ENCODE measurements at places on chromosomes 2 and 18. TPM values are rescaled to one million over a fixed set of nuclear protein-coding genes. Genes with fewer than 3 reads are reported as not detected.

DNA sequence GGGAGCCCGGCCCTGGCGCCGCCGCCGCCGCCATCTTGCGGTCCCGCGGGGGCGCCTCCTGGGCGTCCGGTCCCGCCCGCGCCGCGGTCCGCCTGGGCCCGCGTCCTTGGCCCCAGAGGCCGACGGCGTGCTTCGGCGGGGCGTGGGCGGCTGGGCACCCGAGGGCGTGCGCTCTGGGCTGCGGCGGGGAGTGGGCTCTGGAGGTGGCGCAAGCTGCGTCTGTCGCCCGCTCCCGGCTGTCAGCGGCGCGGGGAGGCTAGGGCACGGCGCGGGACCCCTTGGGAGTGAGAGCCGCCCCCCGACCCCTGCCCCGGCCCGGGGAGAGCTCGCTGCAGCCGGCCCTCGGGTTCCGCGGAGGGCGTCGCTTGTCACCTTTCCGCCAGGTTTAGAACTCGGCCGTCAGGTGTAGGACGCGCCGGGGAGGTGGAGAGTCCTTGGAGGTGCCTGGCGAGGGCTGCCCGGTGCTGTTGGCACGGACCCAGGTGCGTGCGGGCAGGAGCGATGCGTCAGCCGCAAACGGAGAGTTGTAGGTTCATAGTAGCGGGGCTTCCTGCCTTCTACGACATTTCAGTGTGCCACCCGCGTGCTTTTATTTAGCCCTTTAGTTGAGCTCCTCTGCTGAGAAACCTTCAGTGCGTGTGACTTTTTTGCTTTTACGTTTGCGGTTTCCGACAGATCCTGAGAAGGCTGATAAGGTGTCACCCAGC lies 921 bp downstream of the VAPA start:
- peak; percentile 62 for DNase-seq

- no peak for DNase-seq
These were observed 133.0 kb upstream of the SLC14A2 start for GRCh38 chr18:45482286-45482685.

DNA sequence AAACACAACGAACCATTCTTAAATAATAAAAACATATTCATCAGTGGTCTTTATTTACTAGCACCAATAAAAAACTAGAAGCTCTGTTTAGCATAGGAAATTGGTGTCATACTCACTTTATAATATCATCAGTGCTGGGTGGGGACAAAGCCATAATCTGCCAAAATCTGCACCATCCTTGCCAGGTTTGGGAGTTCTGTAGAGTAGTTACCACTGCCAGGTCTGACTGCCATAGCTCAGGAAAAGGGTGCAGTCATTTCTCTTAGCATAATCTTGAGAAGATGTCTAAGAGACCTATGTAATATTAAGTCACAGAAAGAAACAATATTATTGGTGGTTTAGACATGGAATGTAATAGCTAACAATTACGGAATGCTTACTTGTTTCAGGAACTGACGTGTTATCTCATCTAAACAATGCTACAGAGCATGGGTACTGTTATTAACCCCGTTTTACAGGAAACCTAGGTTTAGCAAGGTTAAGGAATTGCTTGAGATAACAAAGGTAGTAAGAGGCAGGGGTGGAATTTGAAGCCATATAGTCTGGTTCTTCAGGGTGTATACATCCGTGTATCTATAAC lies 1.6 kb upstream of the MARCHF7 start:
- DNase-seq = no peak

GRCh38 chr2:53091183-53091582 lies 676.4 kb upstream of the CHAC2 start:
- DNase-seq = no peak

DNA sequence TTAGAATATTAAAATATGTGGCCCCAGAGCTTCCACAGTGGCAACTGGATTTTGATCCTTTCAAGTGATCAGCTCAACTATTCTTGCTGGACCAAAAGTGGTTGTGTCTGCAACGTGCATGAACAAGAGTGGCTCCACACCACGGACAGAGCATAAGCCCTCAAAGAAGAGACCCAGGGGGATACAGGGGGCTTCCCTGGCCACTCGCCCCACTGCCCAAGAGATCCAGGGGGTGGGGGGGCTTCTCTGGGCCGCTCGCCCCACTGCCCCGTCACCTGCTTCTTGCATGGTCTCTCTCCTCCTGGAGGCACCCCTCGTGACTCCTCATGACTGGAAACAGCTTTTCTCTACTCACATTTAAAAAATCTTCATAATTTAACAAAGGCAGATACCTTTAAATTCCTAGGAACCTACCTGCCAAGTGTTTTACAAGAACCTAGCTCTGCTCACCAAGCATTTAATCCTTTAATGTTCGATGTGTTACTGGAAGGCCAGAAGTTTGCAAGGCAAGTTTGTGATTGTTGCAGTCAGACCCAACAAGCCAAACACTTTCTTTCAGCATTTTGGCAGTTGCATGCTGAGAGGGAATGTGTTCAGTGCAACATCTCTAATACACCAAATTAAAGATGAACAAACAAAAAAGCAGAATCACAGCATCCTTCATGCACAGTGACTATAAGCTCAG lies 174.3 kb downstream of the BCL2 start:
- no peak for DNase-seq

DNA sequence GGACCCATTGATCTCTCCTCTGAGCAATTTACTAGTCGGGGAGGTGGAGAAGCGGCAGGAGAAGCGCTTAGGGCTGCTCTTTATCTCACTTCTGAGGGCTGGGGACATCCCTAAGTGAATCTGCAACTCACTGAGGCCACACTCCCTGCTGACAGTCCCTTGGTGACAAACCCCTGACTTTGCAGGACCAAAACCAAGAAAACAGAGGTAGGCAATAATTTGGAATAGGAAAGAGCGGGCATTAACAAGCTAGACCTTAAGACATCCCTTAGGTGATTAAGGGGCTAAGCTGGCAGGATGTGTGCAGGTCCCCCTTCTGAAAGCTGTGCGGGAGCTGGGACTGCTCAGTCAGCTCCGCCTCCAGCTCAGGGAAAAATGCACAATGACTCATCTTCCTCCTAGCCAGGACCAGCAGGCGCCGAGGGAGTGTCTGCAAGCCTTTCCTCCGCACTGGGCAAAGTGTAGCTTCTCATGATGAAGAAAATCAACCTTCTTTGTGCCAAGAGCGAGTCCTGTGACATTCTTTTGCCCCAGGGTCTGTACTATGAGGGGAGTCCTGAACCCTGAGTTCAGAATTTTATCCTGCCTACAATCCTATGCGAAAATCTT lies 63.3 kb downstream of the BOD1L2 start:
- DNase-seq = no peak

GRCh38 chr18:10687161-10687925 lies 161.5 kb downstream of the NAPG start:
- DNase-seq = no peak

GRCh38 chr2:144621266-144621665 lies 101.3 kb upstream of the ZEB2 start:
- no peak for DNase-seq

GRCh38 chr2:228433721-228434120 lies 252.2 kb upstream of the SPHKAP start:
- DNase-seq = no peak

DNA sequence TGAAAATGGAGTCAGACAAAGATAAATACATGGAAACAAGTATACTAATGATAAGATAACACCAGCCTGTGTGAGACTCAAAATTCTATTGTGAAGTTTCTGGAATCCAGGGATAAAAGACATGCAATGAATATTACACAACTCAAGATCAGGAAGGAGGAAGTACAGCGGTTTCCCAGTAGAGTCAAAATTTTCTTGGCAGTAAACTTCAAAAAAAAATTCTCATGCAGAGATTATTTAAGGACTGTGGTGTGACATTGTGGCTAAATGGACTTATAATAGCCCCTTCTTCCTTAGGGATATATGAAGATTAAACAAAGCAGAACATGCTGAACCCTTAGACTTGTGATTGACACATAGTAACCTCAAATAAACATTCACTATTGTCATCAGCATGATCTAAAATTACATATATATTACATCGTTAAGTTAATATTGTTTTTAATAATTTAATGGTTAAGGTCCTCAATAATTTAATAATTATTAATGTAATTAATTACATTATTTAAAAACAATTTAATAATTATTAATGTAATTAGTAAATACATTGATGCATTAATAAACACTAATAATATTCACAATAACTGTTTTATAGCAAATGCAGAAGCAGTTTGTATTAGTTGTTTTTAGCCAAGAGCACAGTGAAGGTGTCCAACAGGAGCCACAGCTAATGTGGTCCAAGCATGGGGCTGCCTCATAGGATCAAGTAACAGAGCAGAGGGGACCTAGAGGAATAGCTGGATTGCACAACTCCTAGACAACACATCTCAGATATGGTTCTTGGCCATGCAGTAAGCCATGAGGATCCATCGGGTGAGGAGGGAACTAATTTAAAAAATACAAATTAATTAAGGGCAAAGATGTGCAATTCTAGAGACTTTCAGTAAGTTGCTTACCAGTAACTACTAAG lies 77.3 kb downstream of the POLE4 start:
- DNase-seq = no peak

GRCh38 chr2:153802671-153803070 lies 69.1 kb upstream of the GALNT13 start:
- DNase-seq = no peak

GRCh38 chr2:223800908-223801307 lies 36.5 kb downstream of the AP1S3 start:
- no peak for DNase-seq

DNA sequence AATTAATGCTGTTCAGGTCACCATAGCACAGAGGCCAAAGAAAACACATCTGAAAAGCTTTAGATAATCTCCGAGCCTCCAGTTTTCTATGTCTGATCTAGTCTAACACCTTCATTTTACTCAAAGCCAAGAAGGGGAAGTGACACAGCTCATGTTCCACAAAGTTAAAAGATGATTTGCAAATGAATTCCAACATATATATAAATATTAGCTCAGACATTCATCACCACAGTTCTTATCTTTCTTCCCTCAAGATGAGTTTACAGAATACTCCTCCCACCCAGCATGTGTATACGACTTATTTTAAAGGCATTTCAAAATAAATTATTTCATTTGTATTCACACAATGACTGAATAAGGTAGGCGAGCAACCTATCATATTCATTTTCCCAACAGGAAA lies 82.4 kb downstream of the AAK1 start:
- no peak for DNase-seq

GRCh38 chr2:40814616-40815015 lies 362.7 kb upstream of the SLC8A1 start:
- DNase-seq = no peak

DNA sequence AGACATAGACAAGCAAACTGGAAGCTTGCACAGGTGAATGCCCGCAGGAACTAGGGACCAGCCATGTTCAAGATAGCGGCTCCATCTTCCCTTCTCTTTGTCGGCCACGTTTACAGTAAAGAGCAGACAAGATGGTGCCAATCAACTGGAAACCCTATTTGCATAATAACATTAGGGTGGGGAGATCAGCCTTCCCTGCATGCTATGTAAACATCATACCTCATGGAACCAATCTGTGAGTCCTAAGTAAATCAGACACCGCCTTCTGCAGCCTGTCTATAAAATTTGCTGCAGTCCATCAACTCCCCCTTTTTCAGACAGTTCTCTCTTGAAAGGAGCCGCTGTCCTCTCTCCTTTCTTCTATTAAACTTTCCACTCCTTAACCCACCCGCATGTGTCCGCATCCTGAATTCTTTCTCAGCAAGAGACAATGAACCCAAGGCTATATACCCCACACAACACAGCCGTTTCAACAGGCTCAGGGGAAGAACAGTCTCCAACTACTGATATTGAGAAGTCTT lies 384.4 kb downstream of the EIPR1 start:
- DNase-seq = no peak

GRCh38 chr2:206942592-206943478 lies 3.5 kb downstream of the CPO start:
- no peak for DNase-seq

GRCh38 chr2:86441882-86442641 lies 891 bp downstream of the KDM3A start:
- peak; percentile 81 for DNase-seq

DNA sequence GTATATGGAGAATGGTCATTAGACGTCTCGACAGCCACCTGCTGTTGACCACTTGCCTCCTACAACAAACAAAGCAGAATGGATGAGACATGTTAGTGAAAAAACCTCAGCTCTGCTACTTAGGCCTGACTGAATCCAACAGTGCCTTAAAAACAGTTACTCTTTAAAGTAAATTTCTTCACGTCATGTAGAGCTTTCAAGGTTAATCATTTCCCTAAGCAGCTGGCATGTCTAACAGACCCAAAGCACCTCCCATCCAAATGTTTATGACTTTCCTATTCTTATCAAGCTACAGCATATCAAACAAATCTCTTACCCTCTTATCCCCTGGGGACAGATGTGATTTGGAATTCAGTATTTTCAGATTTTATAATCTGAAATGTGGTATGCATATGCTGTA lies 75.6 kb upstream of the ITGB6 start:
- DNase-seq = no peak

DNA sequence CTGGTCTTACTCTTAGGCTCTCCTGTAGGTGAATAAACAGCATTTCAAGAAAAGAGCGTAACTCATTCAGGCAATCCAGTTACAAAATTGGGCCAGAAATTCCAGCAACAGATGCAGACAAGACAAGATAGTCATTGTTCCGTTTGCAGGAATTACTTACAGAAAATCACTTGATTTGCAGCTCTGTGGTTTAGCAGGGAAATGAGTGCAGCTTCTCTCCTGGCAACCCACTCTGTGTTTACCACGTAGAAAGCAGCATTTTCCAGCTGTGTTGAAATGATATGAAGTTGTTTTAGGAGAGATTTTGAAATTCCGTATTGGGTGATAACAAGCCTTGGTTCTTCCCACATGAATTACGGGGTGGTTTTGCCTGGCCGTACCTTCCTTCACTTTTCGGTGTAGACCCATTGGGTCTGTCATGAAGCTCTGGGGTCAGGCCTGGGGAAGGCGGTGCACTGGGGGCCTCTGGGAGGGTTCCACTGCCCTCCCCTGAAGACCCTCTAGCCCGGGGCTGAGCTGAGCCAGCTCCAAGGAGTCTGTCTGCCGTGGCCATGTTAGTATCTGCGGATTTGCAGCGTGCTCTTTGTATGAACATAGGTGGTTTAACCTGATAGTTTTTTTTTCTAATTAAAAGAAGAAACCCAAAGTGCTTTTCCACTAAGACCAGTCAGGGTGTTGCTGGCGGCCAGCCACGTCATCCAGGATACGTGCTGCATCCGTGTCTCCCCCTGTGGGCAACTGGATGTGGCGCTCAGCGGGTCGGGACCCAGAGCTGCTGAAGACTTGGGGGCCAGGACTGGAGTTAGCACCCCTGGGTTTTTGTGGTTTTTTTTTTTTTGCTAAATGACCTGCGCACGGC lies 58.9 kb upstream of the KCNG2 start:
- no peak for DNase-seq

DNA sequence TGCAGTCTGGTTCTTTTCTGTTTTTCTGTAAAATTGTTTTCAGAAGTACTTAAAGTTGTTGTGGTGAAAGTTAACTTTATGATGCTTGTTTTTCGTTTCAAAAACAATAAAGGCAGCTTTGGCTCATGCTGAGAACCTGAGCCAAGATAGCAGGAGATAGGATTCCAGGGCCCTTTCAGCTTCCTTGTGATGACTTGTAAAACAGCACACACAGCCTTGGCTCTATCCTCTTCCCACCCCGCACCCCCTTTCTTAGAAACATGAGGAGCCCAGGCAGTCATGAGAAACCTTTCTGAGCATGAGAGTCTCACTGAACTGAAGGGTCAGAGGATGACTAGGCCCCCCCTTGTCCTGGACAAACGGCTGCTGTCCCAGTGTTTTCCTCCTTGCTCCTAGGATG lies 12.4 kb upstream of the CHRNA1 start:
- no peak for DNase-seq

LMAN2L gene
- total RNA-seq = 1.8 TPM

MARCO gene
- total RNA-seq = not detected

ANKRD62 gene
- not detected for total RNA-seq

TFCP2L1 gene
- total RNA-seq = 0.30 TPM

NTSR2 gene
- not detected for total RNA-seq

TMEM237 gene
- total RNA-seq = 4.6 TPM

SLC9A4 gene
- total RNA-seq = not detected

REG3G gene
- not detected for total RNA-seq

APCDD1 gene
- total RNA-seq = not detected

Data from CD4-positive, alpha-beta T cell (primary cell).